ENCODE measurements at places on chromosomes 12 and 14.

DNA sequence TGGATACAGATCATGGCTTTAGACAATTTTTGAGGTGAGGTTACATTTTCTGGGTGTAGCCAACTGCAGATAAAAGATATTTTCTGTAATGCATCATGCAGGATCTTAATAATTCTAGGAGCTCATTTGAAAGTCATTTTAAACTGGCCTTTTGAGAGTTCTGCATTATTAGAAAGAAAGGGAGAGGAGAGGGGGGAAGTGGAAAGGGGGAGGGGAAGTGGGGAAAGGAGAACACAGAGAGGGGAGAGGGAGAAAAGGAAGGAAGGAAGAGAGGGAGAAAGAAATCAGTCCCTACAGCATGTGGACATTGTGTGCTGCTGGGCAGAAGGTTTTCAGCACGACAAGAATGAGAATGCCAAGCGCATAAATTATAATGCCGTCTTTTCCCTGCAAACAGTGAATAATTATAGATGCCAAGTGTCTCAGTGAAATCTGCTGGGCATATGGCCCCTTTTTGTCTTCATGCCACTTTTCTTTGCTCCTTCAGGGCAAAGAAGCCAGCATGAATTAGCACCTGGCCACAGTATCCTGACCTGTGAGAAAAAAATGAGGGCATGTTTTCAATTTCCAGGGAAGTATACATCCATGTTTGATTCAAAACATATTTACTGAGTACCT is 22.7 kb upstream of the PPP2R5C start:
- DNase-seq: no peak

GRCh38 chr12:120748242-120748641 is 22.6 kb downstream of the ACADS start:
- DNase-seq: no peak

DNA sequence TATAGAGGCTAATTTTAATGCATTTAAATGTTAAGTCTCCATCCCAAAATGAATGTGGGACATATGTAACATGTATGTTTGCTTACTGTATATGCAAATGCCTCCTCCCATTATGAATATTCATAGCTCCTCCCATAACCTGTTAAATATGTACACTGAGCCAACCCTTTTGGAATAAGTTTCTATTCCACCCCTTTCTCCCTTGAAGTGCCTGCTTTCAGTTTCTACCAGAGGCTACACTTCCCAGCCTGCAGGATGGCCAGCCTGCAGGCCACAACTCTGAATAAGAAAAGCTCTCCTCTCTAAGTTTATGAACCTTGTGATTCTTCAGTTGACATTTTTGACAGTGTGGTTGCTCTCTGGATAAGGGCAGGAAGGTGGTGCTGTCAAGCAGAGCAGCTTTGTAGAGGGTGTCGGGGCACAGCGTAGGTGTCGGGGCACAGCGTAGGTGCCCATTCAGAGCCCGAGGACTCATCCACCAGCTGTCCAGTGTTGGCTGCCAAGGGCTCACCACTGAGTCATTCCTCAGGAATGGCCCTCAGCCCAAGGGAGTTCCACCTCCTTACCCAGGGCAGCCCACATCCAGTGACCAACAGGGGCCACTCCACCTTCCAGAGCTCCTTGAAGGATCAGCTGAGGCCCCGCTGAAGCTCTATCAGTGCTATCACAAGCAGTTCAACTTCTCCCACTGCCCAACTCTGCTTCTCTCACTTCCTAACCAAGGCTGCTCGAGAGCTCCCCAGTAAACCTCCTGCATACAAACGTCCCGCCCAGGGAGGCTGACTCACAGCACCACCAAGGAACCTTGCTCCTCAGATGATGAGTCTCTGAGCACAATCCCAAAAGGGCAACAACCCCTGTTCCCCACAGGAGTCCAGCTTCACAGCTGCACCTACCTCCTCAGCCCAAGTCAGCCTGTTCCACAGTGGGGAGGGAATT is 31.4 kb downstream of the VWF start:
- no peak for DNase-seq

DNA sequence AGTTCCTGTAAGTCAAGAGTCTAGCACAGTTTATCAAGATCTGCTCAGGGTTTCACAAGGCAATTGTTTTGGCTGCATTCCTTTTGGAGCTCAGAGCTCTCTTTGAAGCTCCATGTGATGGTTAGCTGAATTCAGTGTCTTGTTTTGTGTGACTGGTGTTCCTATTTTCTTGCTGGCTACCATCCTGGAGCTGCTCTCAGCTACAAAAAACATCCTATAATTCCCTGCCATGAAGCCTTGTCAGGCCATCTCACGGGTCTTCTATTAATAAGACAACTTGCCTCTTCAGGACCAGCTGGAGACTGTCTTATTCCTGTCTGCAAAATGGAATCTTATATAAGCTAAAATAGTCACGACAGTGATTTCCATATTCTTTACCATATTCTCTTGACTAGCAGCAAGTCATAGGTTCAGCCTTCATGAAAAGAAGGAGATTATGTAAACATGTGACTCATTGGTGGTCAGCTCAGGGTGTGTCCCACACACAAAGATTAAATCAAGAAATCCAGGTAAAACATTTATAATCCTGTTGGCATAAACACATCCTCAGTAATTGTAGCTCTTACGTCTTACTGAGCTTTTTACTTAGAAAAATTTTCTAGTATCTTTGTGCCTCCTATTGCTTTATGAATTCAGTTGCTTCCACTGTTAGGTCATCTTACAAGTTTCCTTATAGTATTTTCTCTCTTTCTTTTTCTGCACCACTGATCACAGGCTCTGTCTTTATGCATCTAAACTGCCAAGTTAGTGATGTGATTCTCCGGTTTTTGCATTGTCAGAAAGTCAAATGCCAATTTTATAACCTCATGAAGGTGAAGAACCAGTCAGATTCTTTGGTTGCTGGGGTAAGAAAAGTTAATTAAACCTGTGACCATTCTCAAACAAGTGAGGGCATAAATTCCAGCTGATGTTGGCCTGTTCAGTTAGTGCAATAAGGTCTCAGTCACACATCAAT is 378.5 kb upstream of the MGAT4C start:
- no peak for DNase-seq

DNA sequence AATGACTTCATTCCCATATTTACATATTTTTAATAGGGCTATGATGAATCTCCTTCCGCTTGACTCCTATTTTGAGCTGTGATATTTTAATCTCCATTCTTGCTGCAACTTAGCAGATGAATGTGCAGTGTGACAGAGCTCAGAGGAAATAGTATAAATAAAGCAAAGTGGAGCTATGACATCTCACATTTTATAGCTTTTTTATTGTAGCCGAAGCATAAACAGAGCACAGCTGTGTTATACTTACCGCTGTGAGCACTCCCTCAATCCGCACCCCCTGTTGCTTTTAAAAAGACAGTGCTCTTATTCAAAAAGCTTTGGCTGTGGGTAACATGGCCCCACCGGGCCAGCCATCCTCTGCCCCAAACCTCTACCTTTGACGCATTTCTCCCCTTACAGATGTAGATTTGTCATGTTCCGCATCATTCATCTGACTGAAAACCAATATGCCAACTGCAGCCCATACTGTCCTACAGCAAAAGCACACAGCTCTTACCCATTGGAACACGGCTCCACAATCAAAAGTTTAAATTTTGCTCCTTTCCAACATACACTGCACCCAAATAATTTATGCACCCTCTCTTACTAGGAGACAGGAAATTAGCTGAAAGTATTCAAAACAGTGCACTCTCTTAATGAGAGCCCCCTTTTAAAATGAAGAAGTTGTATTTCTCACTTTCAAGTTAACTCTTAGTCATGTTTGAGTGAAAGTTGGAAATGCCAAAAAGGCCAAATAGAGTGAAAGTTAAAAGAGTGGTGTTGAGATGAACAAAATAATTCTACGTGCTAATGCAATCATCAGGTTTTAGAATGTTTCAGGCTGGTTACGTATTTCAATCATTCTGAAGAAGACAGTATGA is 429.3 kb upstream of the SOX5 start:
- DNase-seq: no peak

- DNase-seq: no peak
Observed at GRCh38 chr12:115097416-115097815, 413.4 kb upstream of the TBX3 start.

DNA sequence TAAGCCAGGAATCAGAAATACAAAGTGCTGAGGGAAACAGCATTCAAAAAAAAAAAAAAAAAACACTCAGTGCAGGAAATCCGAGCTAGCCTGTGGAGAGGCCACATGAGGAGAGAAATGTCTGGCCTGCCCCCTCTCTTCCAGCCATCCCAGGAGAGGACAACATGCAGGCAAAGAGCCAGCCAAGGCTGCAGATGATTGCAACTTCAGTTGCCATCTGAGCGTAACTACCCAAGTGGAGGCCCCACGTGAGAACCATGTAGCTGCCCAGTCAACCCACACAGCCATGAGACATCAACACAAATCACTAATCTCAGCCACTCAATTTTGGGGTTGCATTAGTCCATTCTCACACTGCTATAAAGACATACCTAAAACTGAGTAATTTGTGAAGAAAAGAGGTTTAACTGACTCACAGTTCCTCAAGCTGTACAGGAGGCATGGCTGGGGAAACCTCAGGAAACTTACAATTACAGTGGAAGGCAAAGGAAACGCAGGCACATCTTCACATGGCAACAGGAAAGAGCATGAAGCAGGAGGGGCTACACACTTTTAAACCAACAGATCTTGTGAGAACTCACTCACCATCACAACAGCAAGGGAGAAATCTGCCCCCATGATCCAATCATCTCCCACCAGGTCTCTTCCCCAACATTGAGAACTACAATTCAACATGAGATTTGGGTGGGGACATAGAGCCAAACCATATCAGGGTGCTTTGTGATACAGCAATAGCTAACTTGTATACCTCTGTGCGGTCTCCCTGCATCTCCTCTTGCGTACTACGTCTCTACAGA is 161.1 kb downstream of the PIWIL1 start:
- no peak for DNase-seq

DNA sequence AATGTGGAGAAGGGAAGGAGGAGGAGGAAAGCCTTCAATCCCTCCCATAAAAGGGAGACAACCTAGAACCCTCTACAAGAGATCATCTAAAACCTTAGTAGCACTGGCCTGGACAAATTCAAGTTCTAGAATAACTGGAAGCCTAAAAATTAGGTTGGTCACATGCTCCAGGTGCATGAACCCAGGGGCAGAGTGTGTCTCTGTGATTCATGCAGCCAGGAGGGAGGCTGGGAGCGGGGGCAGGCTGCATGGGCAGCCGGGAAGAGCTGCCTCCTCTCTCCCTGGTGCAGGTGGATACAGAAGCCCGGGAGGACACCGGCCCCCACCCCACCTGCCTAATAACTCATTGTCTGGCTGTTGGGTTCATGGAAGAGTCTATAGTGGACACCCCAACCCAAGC is 38.6 kb downstream of the CCDC85C start:
- peak; percentile 32 for DNase-seq

DNA sequence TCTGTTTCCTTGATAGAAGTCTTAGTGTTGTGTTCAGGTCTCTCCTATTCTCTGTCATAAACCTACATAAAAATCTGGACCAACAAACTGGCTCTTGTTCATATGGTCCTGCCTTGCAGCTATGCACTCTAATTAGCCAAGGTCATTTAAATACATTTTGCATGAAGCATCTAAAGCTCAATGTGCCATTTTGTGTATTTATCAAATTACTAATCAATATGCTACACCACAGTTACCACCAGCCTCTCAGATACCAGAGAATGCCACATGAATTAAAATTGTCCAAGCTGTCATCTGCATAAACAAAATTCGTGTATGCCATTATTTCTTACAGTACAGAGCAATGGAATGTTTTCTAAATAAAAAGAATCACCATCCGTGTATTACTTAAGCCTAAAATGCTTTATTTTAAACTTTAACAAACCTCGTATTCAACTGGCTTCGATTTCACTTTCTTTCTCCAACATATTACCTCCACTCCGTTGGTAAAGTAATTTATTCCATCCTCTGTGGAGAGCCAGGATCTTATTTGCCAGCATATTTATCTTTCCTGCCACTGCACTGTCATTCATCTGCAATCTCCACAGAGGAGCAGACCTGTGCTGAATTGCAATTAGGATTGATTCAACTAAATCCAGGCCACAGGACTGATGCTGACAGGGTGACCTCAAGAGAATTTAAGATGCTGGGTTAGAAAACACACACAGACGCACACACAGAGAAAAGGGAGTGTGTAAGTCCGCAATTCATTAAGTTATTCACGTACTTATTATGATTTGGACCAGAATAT is 284.1 kb upstream of the FOXG1 start:
- peak; percentile 19 for DNase-seq

DNA sequence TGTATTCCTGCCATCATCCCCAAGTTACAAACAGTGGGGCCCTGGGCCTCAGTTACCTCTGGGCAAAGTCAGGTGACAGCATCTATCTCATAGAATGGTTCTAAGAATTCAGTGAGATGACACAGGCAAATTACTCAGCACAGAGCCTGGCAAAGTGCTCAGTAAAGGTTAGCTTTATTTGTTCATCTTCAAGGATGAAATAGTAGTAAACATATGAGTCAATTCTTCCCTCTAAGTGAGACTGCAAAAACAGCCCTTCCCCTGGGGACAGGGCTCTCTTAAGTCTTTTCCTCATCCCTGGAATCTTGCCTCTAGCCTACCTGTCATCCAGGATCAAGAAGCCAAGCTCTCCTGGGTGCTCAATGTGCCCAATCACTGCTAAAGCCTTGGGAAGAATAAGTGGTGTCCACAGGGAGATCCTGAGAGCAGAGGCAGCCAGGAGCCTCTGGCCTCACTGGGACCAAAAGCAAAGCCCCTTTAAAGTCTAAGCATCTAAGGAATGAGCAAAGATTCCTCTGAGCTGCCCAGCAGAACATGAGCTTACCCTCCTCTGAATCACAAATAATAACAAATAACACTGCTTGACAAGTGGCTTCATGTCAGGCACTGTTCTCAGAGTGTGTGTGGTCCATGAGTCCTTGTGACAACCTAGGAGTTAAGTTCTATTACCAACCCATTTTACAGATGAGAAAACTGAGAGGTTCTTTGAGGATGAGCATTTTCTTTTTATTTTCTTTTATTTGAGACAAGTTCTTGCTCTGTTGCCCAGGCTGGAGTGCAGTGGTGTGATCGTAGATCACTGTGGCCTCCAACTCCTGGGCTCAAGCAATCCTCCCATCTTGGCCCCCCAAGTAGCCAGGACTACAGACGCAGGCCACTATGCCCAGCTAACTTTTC is 12.1 kb downstream of the NUAK1 start:
- no peak for DNase-seq

All from retina (tissue), 1 donor.